Right atrium auricular region (tissue), 2 donors: ENCODE measurements at places on chromosomes 12 and 14. TPM values are rescaled to one million over a fixed set of nuclear protein-coding genes. Genes with fewer than 3 reads are reported as not detected.

- H3K4me1 ChIP-seq, result no peaks in the 10 kb centered on the region
- no peaks in the 10 kb centered on the region for H3K36me3 ChIP-seq
- no peaks in the 10 kb centered on the region for H3K27me3 ChIP-seq
- peak overlapping the region; percentile 67 for H3K4me3 ChIP-seq
- no peak for DNase-seq
- peak overlapping the region; percentile 95 for H3K27ac ChIP-seq
Measured at GRCh38 chr12:53219956-53220693, 11.9 kb downstream of the RARG start.

DNA sequence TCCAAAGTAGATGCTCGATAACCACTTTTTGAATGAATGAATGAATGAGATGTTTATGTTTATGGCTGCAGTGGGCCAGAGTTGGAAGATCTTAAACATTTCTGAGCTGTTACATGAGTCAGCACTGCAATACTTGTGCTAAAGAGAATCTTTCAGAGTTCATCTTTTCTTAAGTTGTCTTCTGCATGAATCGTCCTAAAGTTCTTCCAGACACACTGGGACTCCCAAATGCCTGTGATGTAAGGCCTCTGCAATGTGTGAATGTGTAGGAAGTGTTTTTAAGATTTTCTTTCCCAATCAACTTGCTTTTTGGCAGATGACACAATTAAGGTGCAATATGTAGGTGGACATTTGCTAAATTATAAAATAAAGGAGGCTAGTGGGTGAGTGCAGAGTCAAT is 50.3 kb upstream of the TRIM9 start:
- H3K27me3 ChIP-seq, result no peaks in the 10 kb centered on the region
- H3K4me1 ChIP-seq, result no peaks in the 10 kb centered on the region
- no peak overlapping the region for H3K4me3 ChIP-seq
- H3K27ac ChIP-seq, result no peak overlapping the region
- DNase-seq, result no peak

- H3K4me3 ChIP-seq, result no peak overlapping the region
- no peaks in the 10 kb centered on the region for H3K4me1 ChIP-seq
- H3K27ac ChIP-seq, result no peak overlapping the region
- DNase-seq, result no peak
- peaks cover 54% of the 10 kb centered on the region for H3K36me3 ChIP-seq
Measured at GRCh38 chr12:106380954-106381353, 23.4 kb downstream of the POLR3B start.

DNA sequence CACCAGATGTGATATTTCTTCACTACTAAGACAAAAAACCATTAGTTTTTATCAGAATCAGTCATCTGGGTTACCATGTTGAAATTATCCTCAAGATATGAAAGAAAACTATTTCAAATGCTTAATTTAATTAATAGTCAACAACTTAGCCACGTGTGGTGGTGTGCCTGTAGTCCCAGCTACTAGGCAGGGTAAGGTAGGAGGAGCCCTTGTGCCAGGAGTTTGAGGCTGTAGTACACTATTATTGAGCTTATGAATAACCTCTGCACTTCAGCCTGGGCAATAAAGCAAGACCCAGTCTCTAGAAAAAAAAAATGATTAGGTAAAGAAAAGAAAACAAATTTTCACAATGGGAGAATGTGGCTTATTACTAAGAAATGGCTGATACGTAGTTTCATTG is 33.4 kb downstream of the MRPL42 start:
- H3K27me3 ChIP-seq, result no peaks in the 10 kb centered on the region
- no peak for DNase-seq
- H3K36me3 ChIP-seq, result peaks cover 4% of the 10 kb centered on the region
- H3K4me1 ChIP-seq, result no peaks in the 10 kb centered on the region
- no peak overlapping the region for H3K27ac ChIP-seq

GRCh38 chr12:101235686-101236085 is 25.6 kb upstream of the SLC5A8 start:
- H3K27me3 ChIP-seq, result no peaks in the 10 kb centered on the region
- no peak overlapping the region for H3K4me3 ChIP-seq
- H3K27ac ChIP-seq, result no peak overlapping the region
- DNase-seq, result no peak
- no peaks in the 10 kb centered on the region for H3K4me1 ChIP-seq

- H3K4me1 ChIP-seq, result peaks cover 12% of the 10 kb centered on the region
- H3K27me3 ChIP-seq, result no peaks in the 10 kb centered on the region
- H3K27ac ChIP-seq, result no peak overlapping the region
- no peak overlapping the region for H3K4me3 ChIP-seq
- no peaks in the 10 kb centered on the region for H3K36me3 ChIP-seq
- DNase-seq, result no peak
Measured at GRCh38 chr12:65595016-65595560, 229.2 kb upstream of the HMGA2 start.

DNA sequence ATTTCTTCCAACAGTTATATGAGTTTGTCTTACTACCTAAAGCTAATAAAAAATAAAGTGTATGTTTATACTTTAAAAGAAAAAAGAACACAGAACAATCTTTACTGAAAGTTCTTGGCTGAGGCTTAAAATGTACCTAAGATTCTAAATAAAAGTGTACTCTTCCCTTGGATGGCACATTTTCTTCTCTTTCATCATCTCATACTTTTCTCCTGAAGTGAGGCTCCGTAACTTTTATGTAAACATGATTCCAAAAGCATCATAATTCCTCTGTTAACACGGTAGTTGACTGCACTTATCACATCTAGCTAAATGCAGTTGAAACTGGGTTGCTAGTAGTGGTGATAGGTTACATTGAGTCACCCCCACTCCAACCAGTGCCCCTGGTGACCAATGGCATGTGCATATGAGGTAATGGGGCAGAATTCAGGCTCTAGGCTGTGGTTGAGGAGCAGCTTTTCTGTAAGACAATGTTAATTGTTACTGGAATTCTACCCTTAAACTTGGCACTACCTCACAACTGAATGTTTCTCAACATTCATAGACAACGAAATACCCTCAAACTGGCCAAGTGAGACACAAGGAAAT is 38.4 kb downstream of the WASHC3 start:
- peaks cover 10% of the 10 kb centered on the region for H3K36me3 ChIP-seq
- DNase-seq, result no peak
- no peaks in the 10 kb centered on the region for H3K27me3 ChIP-seq
- no peak overlapping the region for H3K4me3 ChIP-seq

OR10G2 gene
- not detected for total RNA-seq
